ENCODE measurements at places on chromosomes 11 and 22. TPM values are rescaled to one million over a fixed set of nuclear protein-coding genes. Genes with fewer than 3 reads are reported as not detected.
A peak's percentile ranks its signal among the peaks of the same experiment; 100 is the strongest.

HTR3A gene
- polyA plus RNA-seq: 0.11 TPM

PYGM gene
- 2.2 TPM for polyA plus RNA-seq

MGAT3 gene
- 31.3 TPM for polyA plus RNA-seq

SLC22A8 gene
- polyA plus RNA-seq: 60.6 TPM

DNA sequence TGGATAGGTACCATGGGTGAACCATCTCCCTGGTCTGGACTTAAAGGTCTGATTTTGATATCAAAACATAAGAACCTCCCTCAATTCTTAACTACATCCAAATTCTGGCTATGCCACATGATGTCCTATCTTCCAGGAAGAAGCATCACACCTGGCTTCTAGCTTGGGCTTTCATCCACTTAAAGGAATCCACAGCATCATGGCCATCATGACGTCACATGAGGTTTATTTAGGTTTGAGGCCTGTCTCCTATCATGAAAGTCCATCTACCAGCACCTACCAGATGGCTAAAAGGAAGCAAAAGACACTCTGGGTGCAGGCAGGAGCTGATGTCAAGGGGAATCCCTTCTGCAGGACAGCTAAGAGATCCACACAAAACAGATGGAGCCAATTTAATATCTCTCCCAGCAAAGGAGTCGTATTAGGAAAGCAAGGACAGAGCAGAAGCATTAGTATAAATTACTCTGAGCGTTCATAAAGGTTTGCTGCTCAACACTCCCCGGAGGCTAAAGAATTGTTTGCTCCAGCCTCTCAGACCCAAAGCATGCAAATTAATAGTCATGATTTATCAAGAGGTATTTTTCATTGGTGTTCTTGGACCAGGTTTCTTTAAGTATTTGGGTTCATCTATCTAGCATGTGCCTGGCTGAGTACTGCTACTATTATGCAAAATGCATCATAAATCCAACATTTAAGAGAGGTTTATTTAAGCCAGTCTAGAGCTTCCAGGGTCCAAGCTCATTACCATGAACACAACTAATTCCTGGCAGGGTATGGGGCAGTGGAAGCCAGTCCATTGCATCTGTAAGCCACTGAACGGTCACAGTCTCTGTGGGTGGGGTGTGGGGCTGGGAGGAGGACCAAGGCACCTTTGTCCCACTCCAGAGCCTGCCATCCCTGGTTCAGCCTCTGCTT is 47.2 kb downstream of the GALNT18 start:
- DNase-seq: no peak

DNA sequence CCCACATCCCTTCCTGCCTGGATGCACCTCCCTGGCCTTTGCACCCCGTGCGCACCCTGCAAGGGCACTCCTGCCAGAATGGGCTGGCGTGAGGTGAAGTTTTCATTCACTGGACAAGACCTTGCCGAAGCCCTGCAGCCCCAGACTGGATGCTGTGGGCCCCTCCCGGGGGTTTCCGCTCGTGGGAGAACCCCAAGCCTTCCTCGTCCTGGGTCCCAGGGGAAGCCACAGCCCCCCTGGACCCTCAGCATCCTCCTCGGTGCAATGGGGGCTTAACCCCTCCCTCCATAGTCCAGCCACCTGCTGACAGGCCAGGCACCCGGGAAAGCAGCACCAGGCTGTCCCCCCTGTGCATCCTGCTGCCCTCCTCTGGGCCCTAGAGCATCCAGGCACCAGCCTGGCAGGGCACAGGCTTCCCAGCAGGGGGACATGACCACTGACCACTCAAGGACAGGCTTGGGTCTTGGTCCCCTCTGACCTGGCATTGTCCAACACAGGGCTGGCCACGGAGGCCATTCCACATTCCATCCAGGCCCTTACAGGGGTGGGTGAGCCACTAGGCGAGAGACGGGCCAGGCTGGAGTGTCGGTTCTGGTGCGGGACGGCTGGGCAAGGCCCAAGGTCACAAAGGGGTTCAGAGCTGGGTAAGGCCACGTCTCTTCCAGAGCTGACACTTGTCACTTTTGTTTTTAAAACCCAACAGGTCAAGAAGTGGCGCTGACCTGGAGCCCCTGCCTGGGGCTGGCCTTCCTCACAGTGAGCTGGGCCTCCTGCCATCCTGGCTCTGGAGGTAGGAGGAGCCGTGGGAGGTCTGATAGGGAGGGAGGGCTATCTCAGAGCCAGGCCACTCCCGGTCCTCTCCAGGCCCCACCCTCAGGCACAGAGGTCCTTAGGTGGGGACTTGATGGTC is 41.5 kb upstream of the PPARA start:
- DNase-seq: no peak

GRCh38 chr11:76626921-76627401 is 43.6 kb downstream of the LRRC32 start:
- no peak for DNase-seq

DNA sequence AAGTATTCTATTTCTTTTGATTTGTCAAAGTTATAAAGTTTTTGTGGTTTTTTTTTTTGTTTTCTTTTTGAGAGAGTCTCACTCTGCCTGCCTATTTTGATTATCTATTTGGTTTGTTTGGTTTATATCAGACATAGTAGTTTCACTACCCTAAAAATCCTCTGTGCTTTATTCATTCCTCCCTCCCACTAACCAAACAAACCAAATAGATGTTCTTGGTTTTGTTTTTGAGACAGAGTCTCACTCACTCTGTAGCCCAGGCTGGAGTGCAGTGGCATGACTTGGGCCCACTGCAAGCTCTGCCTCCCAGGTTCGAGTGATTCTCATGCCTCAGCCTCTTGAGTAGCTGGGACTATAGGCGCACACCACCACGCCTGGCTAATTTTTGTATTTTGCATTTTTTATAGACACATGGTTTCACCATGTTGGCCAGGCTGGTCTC is 67.9 kb downstream of the ENTHD1 start:
- DNase-seq: no peak

DNA sequence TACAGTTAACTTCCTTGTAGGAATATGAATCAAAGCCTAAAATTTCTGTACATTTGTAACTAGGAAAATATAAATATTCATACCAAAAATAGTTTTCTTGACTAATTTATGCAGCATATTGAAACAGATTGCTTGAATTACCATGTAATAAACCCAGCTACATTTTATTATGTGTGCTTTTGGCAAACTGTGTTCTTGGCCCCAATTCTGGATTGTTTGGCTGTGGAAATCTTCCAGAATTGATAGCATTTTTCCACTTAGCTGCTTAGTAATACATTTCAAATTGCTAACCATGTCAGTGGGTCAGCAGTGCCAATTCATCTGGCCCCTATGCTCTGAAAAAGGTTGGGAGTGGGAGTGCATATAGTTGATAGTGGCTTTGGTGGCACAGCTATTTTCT is 32.3 kb downstream of the PDHX start:
- no peak for DNase-seq

DNA sequence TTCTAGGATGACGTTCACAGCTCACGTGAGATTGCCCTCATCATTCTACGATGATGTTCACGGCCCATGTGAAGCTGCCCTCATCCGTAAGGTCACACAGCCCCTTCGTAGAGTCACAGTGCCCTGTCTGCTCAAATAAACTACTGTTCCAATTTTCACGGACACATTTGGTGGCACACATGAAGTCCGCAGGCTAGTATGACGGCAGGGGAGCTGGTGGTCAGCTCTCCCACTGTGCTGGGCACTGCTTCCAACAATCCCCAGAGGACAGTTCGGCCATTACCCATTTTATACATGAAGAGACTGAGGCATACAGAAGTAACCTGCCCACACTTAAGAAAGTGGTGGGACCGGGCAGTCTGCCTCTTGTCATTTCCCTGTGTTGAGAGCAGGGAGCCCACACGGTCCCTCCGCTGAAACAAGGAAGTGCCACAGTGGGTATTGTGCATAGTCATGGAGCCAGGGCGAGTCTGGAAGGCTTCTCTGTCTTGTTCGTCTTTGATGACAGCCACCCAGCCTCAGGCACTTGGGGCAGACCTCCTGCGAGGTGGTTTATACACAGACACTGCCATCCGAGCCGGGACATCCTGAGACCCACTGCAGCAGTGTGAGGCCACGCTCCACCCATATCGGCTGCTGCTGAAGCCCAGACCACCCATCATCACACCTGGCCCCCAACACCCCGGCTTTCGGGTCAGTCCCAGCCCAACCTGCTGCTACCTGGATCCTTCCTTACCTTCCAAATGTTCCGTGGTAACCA is 114.3 kb downstream of the PHF21B start:
- no peak for DNase-seq

DNA sequence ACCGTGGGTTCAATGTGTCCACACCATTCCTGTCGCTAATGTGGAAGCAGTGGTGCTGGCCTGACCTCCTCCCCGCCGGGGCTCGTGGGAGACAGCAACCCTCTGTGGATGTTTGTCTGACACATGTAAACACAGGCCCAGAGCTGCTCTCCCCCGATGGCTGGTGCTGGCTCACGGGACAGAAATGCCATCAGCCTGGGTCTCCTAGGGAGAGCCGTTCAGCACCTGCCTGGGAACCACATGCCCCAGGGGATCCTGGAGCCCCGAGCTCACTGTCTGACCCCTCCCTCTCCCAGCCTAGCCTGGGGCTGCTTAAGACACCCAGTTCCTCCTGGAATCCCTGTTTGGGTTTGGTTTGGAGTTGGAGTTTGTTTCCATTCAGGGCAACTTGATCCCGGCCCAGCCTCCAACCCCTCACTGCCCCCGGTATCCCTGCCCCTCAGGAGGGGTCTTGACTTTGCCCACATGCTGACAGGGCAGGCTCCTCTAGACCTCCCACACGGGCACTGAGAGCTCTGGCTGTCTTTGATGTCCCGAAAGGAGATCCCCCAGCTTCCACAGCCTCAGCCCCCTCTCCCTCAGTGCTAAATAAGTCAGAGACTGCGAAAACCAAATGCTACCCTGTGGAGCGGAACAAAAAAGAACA is 50.9 kb upstream of the WNT11 start:
- DNase-seq: no peak

GRCh38 chr11:36532941-36533601 is 23.0 kb upstream of the TRAF6 start:
- DNase-seq: no peak

- no peak for DNase-seq
These were observed 106.3 kb upstream of the CARD18 start for GRCh38 chr11:105245781-105246315.

- no peak for DNase-seq
These were observed 151.7 kb downstream of the SPON1 start for GRCh38 chr11:14114269-14114668.

DNA sequence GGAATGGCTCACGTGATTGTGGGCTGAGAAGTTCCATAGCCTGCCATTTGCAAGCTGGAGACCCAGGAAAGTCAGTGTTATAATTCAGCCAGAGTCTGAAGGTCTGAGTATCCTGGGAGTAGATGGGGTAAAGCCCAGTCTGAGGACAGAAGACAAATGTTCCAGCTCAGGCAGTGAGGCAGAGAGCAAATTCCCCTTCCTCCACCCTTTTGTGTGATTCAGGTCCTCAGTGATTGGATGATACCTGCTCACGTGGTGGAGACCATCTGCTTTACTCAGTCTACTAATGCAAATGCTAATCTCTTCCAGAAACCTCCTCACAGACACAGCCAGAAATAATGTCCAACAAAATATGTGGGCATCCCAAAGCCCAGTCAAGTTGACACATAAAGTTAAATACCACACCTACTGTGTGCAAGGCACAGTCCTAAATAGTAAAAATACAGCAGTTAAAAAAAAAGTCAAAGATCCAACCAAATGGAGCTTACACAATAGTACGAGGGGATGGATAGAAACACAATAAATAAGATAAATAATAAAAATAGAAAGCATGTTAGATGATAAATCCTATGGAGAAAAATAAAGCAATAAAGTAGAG is 13.2 kb upstream of the APOL6 start:
- DNase-seq: no peak

DNA sequence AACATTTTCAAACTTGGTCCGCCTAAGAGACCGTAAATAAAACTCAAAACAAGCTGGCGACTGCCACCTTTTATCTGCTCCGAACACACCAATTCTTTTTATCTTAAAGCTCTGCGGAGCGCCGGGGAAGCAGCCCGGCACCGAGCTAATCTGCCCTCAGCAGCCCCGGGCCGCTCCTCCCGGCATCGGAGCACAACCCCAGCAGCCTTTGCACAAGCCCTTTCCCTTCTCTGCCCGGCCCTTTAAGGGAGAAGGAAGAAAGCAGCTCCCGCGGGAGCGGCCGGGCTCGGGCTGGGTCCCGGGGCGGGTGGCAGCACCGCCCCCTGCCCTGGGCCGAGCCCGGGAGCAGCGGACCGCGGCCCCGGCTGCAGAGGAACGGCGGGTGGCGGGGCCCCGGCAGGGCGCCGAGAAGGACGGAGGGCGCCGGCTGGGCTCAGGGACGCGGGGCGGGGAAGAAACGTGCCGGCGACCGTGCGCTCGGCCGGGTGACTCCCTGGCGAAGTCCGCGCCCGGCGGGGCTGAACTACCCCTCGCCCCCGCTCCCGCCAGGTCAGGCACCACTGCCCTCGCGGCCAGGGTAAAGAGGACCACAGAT is 133.6 kb upstream of the C11orf58 start:
- peak; percentile 40 for DNase-seq

- no peak for DNase-seq
These were observed 15.3 kb downstream of the IL10RA start for GRCh38 chr11:118001494-118001971.

DNA sequence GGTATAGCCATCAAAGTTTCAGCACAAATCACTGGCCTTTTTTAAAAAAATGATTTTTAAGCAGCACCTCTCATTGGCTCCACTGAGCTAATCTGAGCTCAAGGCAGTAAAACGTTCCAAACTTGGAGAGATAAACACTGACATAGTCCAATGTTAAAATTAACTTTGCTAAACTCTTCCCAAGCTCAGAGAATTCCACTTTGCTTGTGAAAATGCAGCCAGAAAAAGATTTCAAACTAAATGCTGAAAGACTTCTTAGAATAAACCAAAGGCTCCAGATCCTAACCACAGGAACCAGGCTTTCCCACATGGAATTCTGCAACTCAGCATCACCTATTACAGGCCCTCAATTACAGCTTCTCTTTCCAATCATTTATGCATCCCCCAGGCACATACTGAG is 84.7 kb upstream of the GDPD4 start:
- DNase-seq: no peak

DNA sequence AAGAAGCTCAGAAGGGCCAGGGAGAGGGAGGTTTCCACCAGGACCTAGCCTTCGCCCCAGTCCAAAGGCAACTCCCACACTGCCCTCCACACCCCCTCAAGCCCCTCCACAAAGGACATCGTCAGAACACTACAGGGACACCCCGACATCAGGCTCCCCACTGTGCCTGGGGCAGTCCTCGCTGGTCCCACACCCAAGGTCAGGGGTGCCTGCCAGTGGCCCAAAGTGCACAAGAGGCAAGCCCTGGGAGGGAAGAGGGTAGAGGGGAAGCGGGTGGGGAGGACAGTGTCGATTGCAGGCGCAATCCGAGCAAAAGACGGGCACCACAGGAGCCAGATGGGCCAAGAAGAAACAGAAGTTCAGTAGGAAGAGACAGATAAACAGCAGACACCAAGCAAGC is 35.6 kb upstream of the JAM3 start:
- no peak for DNase-seq

DNA sequence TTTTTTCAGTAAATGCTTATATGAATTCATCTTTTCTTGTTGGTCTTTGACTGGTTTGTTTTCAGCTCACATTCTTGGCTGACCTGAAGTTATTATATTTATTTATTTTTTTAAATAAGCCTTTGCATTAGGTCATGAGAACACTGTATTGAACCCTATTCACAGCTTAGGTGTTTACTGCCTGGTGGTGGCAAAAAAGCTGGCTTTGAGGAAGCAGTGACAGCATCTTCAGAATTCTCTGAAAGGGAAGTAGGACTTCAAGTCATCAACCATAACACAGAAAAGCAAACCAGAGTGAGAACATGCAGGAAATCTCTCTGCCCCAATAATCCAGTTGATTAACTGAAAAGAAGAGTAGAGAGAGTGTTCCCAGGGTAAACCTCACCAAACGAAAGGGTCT is 30.3 kb upstream of the MMP13 start:
- DNase-seq: no peak

All from renal pelvis (tissue), 12 donors.